Heart right ventricle (tissue), 16 donors: ENCODE measurements at places on chromosomes 16 and 17. TPM values are rescaled to one million over a fixed set of nuclear protein-coding genes. Genes with fewer than 3 reads are reported as not detected.

The PDE6G gene
- not detected for polyA plus RNA-seq

The CETP gene
- polyA plus RNA-seq: 0.32 TPM

The BRIP1 gene
- polyA plus RNA-seq: 0.03 TPM

The KRTAP3-1 gene
- polyA plus RNA-seq: not detected

The ZPBP2 gene
- polyA plus RNA-seq: not detected

The MMP25 gene
- polyA plus RNA-seq: 0.30 TPM

The OR1F1 gene
- polyA plus RNA-seq: not detected

The SLC12A3 gene
- polyA plus RNA-seq: not detected

The RNF112 gene
- polyA plus RNA-seq: 4.4 TPM
